Omental fat pad (tissue), 4 donors: ENCODE measurements at places on chromosomes 2 and 18. TPM values are rescaled to one million over a fixed set of nuclear protein-coding genes. Genes with fewer than 3 reads are reported as not detected.

Gene PROC
- total RNA-seq: not detected

Gene PRKAG3
- not detected for total RNA-seq

Gene NFU1
- total RNA-seq: 84.8 TPM

Gene DSG1
- 0.63 TPM for total RNA-seq

DNA sequence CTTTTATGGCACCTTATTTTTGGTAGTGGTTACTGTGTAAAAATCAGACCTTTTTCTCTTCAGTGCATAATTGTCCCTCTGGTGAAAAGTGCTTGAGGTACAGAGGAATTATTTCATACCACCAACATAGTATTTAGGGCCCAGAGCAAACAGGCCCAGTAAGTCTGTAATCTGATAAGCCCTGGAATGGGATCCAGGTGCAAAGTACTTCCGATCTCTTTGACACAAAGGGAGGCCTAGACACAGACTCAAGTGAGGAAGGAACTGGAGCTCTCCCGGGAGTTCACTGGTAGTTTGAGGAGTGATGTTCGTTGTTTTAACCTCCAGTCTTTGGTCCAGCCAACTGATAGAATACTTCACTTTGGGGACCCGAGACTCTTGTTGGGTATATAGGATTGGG lies 57.4 kb downstream of the RAB31 start:
- no peak for DNase-seq

DNA sequence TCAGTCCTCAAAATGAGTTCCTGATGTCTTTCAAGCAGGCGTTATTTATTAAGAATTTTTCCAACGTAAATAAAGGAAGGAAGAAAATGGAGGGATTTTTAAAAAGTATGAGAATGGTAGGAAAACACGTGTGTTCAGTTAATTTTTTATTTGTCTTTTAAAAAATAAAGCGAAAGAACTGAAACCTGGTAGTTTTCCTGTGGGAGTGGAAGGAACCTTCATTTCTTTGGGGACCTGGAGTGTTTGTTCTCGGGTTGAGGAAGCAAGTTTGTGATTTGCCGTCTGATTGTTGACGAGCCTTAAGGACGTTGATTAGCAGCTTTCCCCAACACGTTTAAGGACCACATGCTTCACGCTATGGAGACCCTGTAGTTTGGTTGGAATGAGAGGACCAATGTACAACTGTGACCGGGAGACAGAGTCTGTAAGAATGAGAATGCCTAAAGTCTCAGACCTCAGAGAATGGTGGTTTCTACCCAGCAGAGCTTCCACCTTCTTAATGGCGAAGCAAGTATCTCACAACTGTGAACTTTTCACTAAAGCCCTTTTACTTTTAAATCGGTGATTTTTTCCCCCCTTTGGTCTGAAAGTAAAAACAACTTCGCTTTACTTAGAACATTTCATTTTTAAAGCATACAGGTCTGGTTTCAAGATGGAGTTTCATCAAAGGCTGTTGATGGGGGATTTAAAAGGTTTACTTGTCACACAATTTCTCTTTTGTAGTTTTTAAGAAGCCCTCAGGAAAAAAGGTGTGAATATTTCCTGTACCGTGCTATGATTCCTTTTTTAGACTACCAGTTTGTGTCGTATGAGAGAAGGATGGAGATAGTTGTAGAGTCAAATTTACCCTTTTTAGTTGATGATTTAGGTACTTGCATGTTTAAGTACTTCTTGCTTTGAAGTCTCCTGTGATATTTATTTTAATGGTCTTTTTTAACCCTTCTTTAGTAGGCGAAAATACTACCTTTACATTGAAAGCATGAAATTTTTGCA lies 1.4 kb downstream of the TTC39C start:
- no peak for DNase-seq

DNA sequence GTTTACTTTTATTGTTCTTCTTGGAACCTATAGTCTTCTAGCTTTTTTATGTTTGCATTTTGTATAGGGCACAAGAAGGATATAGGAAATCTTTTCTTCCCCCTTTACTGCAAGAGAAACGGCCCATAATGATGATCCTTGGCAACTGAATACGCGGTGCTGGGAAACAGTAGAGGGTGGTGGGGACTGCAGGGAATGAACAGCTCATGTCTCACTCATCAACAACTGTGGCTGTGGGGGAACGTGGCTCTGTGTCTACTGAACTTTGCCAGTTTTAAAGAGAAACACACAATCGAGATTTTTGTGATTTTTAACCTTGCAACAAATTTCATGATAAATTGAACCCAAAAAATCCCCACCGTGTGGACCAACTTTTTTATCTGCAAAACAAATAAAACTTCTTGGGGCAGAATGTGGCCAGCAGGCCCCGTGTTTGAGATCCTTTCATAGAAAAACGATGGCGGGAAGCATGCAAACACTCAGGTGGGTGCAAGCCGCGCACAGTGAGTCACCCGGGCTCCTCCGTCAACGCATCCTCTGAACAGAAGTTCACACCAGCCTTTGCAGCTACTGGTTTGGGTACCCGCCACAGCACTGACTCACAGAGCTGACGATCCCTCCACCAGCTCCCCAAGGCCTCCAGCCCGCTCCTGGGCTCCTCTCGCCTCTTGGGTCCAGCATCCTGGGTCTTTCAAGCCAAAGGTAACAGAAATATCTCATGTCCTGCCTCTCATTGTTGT lies 149.3 kb downstream of the COL6A3 start:
- no peak for DNase-seq

DNA sequence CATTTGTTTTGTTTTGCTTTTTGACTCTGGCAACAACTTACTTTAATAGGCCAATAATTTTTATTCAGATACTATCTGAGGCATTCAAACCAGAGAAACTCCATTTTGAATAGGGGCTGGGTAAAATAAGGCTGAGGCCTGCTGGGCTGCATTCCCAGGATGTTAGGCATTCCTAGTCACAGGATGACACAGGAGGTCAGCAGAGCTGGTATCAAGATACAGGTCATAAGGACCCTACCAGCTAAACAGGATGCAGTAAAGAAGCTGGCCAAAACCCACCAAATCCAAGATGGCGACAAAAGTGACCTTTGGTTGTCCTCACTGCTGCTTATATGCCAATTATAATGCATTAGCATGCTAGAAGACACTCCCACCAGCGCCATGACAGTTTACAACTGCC lies 102.2 kb upstream of the XPO1 start:
- DNase-seq: no peak
